Activated CD8-positive, alpha-beta memory T cell treated with anti-CD3 and anti-CD28 coated beads for 1 hour (primary cell): ENCODE measurements at places on chromosomes 1 and 21.

DNA sequence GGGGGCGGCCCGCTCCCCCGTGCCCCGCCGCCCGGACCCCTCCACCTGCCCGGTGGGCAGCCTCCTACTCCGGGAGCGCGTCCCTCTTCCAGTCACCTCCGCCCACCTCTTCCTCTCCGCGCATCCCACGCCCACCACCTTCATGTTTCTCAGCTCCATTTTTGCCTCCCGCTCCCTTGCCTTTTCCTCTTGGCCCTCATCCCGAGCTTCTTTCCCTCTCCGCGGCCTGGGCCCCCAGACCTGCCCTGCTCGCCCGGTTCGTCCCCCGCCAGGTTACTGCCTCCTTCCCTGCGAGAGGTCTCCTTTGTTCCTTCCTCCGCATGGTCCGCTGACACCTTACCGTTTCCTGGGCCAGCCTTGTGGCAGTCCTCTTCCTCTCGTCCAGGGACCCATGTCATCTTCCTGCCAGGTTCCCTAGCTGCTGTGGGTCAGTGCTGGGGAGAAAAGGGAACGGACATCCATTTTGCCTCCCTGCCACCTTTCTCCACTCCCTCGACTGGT, 563 bp downstream of the QSOX1 start:
- no peak for DNase-seq

- no peak for DNase-seq
These were observed 3.1 kb downstream of the FTCD start for GRCh38 chr21:46151989-46152926.

DNA sequence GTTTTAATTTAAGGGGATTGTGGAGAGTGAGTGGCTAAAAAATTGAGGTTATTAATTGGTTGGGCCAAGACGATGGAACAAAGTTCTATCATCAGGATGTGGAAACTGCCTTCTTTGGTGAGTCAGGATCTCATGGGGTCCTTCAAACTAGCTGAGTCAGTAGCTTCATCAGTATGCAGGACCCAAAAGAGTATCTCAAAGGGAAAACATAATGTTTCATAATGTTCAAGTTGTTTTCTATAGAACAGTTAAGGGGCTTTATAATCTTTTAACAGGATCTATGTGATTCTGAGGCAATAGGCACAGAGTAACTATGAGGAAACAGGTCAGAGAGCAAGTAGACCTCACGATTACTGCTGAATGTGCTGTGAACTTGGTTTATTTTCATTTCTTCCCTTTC, 3.2 kb upstream of the OLFML2B start:
- DNase-seq, result no peak

DNA sequence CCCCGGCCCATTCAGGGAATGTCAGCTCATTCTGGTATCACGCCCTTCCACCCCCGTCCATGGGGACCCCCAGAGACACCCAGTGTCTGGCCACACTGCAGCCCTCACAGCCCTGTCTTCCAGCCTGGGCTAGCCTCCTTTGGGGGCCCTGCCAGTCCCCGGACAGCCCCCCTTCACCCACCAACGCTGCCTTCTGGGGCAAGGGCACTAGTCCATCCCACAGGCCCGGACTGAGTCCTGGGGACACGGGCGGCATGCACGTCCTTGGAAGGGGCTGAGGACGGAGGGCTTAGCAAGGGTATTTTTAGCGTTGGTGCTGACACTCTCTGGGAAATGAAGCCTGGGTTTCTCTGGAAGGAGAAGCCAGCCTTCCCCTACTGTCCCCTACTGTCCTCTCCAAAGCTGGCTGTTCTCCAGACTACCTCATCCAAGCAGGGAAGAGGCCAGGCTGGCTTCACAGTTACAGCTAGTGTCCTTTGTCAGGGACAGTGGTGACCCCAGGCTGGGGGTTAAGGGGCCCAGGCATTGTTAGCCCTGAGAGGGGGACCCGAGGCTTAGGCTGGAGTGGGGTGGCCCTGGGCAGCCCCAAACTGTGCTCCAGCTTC, 39.5 kb downstream of the COQ8A start:
- no peak for DNase-seq

GRCh38 chr1:16048573-16049189, 5.1 kb downstream of the CLCNKB start:
- DNase-seq, result peak; percentile 19

DNA sequence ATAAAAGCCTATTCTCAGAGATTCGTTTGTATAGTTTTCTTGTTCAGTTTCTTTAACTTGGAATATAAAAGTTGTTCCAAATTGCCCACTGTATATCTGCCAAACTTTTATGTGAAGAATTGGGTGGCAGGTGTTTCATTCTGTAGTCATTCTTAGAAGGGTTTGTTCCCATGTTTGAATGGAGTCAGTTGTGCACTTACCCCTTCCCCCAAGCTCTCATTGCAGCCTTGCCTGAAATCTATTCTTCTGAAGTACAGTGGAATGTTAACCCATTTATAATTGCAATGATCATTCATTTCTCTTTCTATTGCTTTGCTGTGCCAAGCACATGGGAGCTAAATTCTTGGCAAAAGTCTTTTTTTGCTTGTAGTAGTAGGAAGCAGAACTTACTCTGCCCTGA, 375.3 kb upstream of the C1orf87 start:
- DNase-seq, result no peak

GRCh38 chr1:17719874-17720273, 35.3 kb upstream of the ACTL8 start:
- no peak for DNase-seq

GRCh38 chr1:246152986-246153431, 354.1 kb downstream of the SMYD3 start:
- DNase-seq, result no peak

DNA sequence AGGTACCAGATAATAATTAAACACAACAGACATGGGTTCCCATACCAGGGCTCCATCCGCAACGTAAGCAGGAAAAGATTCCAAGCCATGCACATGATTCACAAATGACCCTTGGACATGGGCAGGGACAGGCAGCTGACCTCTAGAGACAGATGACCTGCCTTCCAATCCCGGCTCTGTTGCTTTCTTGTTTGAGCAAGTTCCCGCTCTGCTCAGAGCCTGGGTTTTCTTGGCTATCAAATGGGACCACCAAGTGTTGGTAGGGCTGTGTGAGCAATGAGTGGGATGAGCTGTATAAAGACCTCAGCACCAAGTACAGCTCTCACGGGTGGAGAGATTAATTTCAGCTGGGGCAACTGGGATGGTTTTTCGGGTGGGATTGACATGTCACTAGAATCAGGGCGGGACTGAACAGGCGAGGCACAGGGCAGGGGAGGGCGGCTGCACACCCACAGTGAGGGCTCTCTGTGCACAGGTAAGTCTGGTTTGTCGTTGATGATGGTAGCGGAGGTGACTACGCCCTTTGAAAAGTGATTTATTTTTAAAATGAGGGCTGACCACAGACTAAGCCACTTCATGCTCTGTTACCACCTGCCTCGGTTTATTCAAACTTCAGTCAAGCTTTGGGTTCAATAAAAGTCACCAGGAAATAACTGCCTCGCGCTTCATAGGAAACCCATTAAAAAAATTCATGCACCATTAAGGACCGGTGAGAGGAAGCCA, 57.5 kb upstream of the IFFO2 start:
- DNase-seq, result no peak

GRCh38 chr1:102174259-102174863, 177.6 kb upstream of the OLFM3 start:
- DNase-seq, result no peak

DNA sequence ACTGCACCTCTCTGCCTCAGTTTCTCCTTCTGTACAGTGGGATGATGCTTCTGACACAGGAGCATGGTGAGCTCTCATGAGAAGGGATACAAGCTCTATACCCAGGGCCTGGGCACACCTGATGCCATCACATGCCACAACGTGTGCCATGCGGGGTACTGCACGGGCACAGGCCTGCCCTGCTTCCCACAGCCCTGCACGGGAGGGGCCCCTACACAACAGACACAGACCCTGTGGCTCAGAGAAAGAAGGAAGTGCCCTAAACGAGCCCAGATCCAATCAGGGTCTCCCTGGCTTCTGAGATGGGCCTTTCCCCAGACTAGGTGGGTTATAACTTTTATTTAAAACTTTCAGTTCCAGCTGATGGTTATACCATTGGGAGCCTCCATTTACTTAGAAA, 24.6 kb downstream of the C2CD2 start:
- no peak for DNase-seq

- no peak for DNase-seq
These were observed 56.1 kb downstream of the ATP2B4 start for GRCh38 chr1:203682473-203683383.

DNA sequence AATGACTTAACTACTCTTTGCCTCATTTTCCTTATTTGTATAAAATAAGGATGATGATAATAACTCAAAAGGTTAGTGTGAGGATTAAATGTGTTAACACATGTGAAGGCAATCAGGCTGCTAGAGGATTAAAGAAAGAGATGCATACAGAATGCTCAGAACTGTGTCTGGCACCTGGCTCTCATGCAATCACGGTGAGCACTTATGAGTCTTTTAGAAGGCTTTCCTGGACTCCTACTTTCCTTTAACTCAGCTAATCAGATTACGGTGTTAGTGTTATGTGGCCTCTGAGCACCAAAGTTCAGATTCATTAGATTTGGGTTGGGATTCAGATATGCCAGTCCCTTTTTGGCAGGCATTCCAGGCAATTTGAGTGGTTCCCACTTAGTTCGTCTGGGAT, 311.6 kb upstream of the USP24 start:
- DNase-seq, result no peak

GRCh38 chr21:15272171-15272570, 207.4 kb upstream of the NRIP1 start:
- DNase-seq, result no peak

DNA sequence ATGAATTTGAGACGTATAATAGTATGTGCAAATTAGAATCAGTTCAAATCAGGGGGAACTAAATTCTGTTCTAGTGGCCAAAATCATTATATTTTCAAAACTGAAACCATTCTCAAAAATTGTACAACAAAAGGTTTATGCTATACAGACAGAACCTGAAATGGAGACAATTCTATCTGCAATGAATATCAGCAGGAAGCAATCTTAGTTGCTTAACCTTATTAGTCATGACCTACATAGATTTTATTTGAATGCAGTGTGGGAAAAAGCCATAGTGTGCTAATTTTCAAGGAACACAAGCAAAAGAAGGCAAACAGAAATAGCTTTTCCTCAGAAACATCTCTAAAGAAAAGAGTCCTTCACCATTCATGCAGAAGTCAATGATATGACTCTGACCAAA, 6.5 kb downstream of the AK5 start:
- DNase-seq, result no peak

DNA sequence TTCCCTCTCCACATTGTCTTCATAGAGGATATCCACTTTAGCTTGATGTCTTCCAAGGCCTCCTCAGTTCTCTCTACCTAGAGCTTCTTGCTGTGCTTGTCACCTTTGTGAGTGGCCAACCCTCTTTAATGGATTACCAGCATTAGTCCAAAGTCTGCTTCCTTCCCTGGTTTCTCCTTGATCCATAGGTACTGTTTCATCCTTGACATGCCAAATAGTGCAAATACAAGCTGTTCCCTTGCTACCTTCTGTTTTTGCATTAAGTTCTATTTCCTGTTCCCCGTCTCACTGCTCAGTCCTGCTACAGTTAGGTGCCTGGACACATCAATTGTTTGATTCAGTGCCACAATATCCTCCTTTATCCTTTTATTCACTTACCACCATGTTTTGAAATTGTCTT, 19.2 kb downstream of the MAST2 start:
- DNase-seq, result no peak
